Fibroblast of skin of back (primary cell): ENCODE measurements at places on chromosomes 4 and X.

DNA sequence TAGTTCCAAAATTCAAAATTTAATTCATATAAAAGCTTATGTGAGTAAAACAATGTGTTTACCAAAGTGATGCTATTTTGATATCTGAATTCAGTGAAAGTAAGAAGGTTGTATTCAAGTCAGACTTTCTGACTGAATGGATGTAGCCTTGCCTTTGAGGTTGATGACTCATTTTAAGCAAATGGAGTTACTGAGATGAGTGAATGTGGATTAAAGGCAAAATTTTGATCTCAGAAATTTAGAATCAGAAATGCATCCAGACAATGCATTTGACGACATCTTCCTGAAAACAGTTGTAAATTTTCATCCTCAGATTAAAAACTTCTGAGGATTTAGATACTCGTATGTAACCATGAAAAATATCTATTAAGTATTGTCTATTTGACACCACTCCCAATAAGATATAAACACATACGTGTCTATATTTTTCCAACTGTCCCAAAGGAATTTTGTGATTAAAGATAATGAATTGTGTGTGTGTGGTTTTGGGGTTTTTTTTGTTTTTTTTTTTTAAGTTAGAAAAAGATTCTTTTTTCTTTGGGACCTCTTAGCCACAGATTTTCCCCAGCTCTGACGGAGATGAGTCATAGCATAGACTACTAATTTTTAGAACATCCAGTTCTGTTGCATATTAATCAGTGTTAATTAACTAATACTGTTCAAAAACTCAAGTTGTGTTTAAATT lies 34.4 kb downstream of the NFKB1 start:
- peak; percentile 62 for DNase-seq

- no peak for DNase-seq
These were observed 26.4 kb downstream of the ATG4A start for GRCh38 chrX:108117988-108118387.

DNA sequence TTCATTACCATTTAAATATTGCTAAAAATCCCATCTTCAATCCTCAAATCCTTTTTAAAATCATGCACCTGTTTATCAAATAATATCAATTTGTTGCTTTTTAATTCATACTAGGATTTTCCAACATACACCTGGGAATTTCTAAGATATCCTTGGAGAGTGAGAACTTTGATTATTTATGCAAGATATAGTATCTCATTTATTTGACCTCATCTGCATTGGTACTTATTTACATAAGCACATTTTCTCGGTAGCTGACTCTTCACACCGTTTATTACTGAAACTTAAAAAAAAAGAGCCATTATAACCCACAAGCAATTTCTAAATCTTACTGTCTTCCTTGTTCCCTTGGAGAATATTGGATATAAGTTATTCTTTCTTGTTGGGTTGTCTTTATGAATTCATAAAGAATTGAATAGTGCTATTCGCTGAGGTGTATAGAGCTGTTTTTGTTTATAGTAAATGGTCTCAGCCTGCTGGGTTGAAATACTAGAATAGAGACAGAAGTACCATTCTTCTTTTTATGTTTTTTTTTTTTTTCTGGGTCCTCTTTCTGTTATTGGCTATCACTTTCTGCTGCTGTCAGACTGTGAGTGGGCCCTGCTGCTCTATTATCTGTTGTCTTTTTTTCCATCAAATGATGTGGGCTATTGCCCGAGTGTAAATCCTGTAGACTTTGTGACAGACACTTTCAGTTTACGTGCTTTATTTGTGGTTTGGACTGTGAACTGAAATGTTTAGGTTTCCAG lies 2.9 kb downstream of the UGT8 start:
- no peak for DNase-seq

- no peak for DNase-seq
These were observed 106.6 kb downstream of the CEP135 start for GRCh38 chr4:56055027-56055977.

- no peak for DNase-seq
These were observed 184.4 kb upstream of the CASK start for GRCh38 chrX:42107495-42108488.
